ENCODE measurements at places on chromosomes 7 and 10. TPM values are rescaled to one million over a fixed set of nuclear protein-coding genes. Genes with fewer than 3 reads are reported as not detected.

Gene SLC29A4
- total RNA-seq: 2.7 TPM

GRCh38 chr7:143237366-143237765 lies 15.5 kb downstream of the TAS2R40 start:
- no peak for DNase-seq

- peak; percentile 56 for DNase-seq
These were observed 212.5 kb upstream of the CELF2 start for GRCh38 chr10:10804998-10805740.

Gene HOXA6
- total RNA-seq: 0.42 TPM

DNA sequence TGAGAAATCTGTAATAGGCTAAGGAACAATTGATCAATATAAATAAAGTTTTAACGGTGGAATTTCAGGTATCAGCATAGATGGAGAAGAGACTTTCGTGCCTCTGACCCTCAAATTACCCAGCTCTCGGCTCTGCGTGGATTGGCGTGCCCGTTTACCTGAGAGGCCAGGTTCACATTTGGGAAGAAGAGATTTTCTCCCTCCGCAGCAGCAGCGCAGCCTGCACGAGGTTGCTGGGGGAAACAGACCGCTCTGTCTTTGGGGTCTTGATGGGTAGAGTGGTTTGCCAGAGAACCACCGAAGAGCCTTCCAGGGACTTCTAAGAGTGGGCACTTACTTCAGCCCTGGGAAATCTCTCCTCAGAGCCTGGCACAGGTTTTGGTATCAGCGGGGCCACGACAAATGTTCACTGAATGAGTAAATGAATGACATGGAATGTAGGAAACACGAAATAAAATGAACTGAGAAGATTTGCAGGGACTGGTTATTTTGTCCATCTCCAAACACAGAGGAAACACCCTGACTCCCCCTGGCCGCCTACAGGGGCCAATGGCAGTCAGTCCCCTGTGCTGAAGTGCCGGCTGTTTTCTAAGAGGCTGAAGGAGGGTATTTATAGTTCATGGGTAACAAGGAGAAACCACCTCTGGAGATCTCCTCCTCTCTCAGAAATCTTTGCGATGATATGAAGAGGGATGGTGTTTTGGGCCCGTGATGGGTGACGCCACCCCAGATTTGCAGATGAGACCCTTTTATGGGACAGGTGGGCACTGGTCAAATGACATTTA lies 338.5 kb downstream of the ADARB2 start:
- DNase-seq: no peak

Gene ZNF488
- total RNA-seq: not detected

Gene ZNF25
- 6.5 TPM for total RNA-seq

DNA sequence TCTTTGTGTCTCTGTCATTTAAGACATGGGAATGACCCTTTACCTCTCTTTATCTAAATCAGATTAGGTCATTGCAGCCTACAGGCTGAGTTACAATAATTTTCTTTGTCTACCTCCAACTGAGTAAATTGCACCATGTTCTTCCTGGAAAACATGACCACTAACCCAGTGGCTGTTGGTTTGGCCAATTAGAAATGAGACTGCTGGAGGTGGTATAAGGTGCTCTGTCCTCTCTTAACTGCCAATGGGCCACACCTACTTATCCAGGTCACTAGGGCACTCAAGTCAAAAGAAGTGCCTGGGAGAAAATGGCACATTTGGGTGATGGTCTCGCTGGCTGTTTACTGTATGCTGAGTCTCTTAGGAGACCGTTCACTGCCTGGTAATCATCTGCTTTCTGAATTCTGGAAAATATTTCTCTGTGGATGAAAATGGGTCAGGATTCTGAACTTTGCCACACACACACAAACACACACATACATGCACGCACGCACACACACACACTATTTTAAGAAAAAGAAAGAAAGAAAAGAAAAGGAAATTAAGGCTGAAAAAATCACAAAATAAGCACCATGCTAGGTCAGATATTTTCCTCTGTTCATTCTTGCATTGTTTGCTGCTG lies 16.4 kb downstream of the STAMBPL1 start:
- DNase-seq: no peak

GRCh38 chr7:133429371-133429770 lies 176.5 kb downstream of the EXOC4 start:
- no peak for DNase-seq

GRCh38 chr10:74255888-74256357 lies 104.9 kb downstream of the ADK start:
- DNase-seq: no peak

DNA sequence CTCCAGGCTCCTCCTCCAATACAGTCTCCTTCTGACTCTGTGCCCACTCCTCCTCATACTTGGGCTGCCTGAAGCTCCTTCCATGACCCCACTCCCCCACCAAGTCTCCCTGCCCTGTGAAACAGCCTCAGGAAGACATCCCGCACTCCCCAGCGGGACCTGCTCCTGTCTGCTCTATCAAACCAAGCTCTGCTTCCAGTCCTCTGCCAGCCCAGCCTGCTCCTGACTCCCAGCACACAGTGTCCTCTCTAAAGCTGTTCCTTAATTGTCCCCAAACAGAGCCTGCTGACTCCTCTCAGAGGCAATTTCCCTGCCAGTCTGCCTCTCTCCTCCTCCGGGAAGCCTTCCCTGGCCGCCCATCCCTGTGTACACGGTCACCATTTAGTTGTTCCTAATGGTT lies 9.9 kb downstream of the POLL start:
- DNase-seq: no peak

Gene GRM3
- total RNA-seq: not detected

DNA sequence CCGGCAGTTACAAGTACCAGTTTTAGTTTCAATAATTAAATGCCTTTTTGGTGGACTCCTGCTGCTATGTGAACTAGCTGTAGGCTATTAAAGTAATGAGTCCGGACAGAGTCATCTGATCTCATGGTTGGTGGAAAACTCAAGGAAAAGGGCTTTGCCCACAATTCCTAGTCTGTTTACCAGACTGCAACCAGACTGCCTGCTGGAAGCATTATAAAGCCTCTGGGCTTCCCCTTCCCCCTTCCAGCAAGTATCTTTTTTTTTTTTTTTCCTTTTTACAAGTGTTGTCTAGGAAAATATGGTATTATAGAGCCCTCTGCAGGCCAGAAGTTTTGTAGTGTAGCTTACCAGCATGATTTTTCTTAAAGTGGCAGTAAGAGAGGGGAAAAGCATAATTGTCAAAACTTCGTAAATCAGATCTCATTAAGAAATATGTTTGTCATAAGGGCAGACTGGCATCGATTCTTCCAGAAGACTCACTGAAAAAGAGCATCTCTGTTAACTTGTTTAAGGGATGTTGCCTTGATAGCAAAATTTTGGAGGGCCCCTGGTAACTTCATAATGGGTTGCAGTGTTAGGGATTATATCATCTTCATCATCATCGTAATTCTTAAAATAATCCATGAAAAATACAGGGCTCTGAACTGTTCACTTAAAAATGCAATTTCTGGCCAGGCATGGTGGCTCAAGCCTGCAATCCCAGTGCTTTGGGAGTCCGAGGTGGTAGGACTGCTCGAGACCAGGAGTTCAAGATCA lies 181.3 kb downstream of the TAX1BP1 start:
- peak; percentile 78 for DNase-seq

DNA sequence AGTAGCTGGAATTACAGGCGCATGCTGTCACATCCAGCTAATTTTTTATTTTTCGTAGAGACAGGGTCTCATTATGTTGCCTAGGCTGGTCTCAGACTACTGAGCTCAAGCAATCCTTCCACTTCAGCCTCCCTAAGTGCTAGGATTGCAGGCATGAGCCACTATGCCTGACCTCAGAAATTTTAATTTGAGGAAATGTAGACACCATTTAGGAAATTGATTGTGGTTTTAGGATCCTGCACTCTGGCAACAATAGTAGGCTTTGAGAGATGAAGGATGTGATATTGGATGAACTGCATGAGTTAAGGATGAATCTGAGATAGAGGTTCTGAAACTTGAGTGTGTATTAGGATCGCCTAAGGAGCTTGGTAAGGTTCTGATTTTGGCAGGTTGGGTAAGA lies 66.5 kb downstream of the PPP1R9A start:
- no peak for DNase-seq

- no peak for DNase-seq
These were observed 108.7 kb downstream of the LARP4B start for GRCh38 chr10:822661-823367.

Gene UPK3BL2
- total RNA-seq: 1.2 TPM

- DNase-seq: no peak
These were observed 46.2 kb downstream of the ZNF438 start for GRCh38 chr10:30985512-30985911.

- no peak for DNase-seq
These were observed 125.1 kb downstream of the ADAM12 start for GRCh38 chr10:126263006-126263676.

Gene NUTM2B
- total RNA-seq: 0.11 TPM

Gene SPAM1
- total RNA-seq: not detected

- DNase-seq: no peak
These were observed 32.5 kb downstream of the DYDC1 start for GRCh38 chr10:80324086-80324485.

Gene AKR1C3
- 91.7 TPM for total RNA-seq

- DNase-seq: no peak
These were observed 2.4 kb upstream of the ARID5B start for GRCh38 chr10:61899069-61899531.

Gene FAM180A
- total RNA-seq: not detected

Gene SYNPO2L
- not detected for total RNA-seq

DNA sequence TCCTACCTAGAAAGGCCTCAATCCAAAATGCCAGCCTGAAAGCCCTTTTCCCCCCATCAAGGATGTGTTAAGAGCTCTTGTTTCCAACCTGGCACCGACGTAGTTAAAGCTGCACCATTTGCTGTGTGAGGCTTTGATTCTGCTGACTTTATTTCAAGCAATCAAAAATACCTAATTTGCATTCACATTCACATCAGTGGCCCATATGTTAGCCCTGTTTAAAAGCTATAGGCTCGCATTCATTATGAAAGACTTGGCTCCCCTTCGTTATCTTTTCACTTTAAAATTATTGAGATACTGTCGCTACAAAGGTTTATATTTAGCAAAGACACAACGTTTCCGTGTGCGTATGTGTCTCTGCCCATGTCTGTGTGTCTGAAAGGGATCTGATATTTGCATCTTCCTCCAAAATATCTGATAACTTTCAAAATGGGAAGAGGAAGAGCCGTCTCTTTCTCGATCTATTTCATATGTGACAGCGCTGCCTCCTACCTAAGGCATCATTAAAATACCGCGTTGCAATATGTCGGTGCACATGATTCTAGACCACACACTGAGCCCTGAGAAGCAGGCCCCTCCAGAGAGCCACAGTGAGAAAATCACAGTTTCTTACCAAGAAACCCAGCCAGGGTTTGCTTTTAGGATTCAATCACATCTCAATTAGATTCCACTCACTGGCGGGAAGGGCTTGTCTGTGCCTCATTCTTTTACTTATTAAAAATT lies 57.1 kb upstream of the ITPRID1 start:
- DNase-seq: no peak

Gene GLUD1
- 228 TPM for total RNA-seq

DNA sequence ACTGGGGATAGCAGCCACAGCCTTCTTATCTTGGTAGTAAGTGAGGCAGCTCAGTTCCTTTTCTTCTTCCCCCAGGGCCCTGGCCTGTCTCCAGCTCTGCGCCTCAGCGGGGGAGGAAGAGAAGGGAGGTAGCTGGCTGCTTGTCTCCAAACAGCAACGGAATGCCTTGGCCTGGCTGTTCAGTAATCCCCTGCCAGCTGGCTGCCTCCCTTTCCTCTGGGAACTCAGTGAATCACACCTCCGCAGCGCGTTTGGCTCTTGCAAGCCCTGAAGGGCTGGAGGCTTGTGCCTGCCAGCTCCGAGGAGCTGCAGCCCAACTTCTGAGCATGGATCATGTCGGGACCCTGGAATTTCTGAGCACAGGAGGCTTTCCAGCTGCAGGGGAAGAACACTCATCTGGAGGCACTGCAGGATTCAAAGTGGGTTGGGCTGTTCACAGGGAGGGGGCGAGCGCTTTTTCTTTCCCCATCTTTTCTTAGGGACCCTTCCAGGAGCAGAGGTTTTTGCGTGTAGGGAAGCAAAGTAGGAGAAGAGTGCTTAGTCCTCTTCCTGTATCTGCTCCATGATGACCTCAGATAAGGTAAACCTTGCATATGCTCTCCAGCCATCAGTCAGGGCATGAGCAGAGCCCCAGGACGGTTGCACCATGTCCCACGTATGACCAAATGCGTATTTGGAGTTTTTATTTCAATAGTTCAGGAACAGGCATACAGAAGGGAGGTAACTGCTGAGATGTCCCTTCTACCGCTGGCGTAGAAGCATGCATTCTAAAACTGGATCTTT lies 253.2 kb upstream of the INHBA start:
- DNase-seq: peak; percentile 96

Gene HOXA9
- 0.18 TPM for total RNA-seq

DNA sequence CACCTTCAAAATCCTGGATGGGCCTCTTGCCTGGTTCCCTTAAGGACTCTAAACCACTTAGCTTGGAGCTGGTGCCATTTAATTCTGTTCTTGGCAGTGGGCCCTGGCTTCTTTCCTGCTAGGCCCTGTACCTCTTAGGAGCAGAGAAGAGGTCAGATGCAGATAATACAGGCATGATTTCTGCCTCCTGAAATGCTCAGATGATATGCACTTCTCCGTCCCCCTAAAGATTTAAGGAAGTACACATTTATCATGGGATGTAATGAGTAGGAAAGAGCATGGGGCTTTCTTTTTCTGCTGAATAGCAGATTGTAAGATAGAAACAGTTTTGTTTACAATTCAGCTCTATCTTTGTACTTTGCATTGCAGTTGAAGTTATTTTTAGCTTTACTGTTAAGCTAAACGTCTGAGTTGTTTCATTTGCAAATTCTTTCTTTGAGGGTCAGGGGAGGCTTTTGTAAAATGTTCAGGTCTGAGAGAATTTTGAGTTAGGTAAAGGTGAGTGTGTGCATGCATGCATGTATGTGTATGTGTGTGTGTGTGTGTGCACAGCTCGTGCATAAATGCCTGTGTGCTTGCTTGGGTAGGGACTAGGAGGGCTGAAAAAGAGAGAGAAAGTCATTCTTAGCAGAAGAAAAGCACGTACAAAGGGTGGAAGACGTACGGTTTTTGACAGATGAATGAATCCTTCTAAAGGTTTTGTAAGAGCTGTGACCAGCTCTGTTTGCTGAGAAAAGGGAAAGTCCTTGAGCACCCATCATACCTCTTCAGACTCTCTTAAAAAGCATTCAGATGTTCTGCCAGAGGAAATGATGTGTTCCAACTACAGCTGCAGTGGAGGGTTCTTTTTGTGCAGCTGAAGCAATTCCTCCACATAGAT lies 364.2 kb downstream of the AUTS2 start:
- no peak for DNase-seq

DNA sequence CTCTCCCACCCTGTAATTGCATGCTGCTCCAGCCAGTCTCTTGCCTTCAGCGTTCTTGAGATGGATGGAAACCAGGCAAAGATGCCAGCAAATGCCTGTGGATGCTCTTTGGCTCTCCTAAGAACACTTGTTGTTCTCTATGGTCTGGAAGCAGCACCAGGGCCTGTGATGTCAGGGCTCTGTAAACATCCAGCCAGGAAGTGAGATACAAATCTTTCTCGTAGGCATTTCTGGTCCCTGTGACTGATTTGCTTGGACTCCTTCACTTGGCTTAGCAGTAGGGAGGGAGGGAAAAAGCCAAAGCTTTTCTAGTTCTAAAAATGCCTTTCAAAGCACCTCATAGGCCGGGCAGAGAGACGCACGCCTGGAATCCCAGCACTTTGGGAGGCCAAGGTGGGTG lies 201.3 kb downstream of the REEP3 start:
- DNase-seq: peak; percentile 73

GRCh38 chr10:72226418-72227027 lies 10.4 kb upstream of the ASCC1 start:
- DNase-seq: no peak

GRCh38 chr10:80535671-80536360 lies 1.9 kb upstream of the SH2D4B start:
- no peak for DNase-seq

- no peak for DNase-seq
These were observed 139.3 kb downstream of the PPP1R9A start for GRCh38 chr7:95046494-95047240.
